ENCODE measurements at places on chromosomes 2 and 18.
A peak's percentile ranks its signal among the peaks of the same experiment; 100 is the strongest.

- DNase-seq: no peak
Measured at GRCh38 chr2:128501006-128501690, 182.5 kb upstream of the HS6ST1 start.

DNA sequence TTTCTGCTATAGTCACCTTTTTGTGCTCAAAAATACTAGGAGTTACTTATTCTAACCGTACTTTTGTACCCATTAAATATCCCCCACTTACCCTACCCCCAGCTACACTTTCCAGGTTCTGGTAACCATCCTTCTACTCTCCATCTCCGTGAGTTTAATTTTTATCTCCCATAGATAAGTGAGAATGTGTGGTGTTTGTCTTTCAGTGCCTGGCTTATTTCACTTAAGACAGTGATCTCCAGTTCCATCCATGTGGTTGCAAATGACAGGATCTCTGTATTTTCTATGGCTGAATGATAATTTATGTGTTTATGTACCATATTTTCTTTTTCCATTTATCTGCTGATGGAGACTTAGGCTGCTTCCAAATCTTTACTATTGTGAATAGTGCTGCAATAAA lies 323.3 kb downstream of the ZNF804A start:
- no peak for DNase-seq

DNA sequence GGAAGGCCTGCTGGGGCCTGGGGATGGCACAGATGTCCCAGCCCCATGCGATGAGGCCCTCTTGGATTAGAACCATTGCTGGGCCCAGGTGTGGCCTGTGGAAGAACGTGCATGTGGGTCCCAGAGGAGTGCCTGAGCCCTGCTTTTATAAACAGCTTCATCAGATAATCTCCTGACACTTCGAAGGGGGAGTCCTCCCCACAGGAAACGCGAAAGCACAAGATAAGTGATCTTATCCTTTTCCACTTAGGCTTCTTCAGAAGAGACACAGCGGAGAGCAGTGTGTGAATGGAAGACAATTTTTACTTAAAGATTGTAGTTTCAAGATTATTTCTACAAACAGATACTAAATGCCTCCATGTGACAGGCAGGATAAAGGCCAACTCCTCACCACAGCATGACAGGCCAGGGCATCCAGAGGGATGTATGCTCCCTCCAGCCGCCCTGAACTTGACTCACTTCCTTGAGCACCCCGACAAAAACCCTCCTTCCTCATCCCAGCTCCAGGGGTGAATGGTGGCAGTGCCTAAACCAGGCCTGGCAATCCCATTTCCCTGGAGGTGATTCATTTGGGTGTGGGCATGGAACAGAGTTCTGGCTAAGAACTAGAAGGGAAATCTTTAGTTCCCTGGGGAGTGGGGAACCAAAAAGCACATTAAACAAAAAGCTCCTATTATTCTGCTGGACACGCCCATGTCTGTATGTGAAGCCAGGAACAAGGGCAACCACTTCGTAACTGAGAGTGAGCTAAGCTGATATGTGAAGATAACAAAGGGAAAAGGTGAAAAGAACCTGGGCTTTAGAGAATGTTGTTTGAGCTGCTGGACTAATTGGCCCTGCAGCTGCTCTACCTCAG lies 56.2 kb upstream of the TMEM163 start:
- no peak for DNase-seq

- no peak for DNase-seq
Measured at GRCh38 chr2:98932778-98933343, 3.2 kb downstream of the CRACDL start.

DNA sequence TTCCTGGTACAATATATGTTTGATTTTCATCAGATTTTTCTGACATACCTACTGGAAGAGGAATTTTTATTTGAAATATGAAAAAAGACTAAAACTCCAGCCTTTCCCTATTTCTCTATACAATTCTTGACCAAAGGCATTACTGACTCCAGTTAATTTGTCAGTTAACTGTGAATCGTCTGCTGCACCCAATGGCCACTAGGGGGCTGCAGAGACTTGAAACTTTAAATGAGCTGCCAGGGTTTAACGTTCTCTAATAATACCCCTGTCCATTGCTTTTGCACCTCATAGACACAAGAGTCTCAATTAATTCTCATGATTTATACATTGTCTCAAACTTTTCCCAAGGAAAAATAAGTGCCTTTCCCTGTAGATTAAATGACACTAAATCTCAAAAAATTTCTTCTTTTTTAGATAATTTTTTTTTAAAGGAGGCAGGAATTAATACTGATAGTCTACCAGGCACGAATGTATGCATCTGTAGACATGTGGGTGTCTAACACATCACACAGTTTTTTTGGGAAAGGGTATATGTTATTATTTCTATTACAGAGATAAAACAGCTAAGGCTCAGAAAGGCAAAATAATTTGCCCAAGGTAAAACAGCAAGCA lies 1.8 kb upstream of the ALK start:
- peak; percentile 39 for DNase-seq

- no peak for DNase-seq
Measured at GRCh38 chr18:8802017-8802672, 96.8 kb downstream of the MTCL1 start.

- DNase-seq: no peak
Measured at GRCh38 chr2:27884601-27885000, 5.6 kb downstream of the RBKS start.

- no peak for DNase-seq
Measured at GRCh38 chr2:120635146-120635545, 100.5 kb upstream of the GLI2 start.

DNA sequence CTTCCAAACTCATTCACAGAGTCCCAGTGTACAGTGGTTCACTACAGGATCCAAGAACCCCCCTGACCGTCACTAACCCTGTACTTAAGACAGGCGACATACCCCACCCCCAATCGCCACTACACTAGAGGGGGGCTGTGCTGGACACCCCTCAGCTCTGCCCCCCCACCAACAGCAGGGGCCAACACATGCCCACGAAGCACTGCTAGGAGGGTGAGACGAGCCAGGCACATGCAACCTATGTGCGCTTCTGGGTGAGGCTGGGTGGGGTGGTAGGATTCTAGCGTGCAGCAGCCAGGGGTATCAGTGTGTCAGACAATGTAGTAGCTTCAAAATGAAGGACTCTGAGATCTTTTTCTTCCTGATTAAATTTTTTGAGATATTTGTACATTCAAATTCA lies 67.8 kb downstream of the UXS1 start:
- no peak for DNase-seq

DNA sequence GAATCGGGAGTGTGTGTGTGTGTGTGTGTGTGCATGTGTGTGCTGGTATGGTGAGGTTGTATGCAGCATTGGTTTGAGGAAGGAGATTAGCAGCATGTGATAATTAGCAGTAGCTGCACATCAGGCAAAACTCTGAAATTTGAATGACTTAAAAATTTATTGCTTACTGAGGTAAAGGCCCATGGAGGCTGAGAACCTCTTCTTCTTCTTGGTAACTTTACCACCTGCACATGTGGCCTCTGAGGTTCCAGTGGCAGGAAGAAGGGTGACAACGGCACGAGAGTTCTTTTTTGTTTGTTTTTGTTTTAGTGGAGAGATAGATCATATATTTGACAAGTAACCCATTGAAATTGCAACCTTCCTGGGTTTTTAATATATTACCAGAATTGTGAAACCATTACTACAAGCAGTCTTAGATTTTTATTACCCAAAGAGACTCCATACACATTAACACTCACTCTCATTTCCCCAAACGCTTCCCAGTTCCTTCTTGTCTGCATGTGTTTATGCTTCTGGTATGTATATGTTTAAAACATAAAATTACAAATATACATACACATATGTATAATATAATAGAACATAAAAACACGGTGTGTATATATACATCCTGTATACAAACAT lies 292.1 kb downstream of the PTGR3 start:
- DNase-seq: no peak

DNA sequence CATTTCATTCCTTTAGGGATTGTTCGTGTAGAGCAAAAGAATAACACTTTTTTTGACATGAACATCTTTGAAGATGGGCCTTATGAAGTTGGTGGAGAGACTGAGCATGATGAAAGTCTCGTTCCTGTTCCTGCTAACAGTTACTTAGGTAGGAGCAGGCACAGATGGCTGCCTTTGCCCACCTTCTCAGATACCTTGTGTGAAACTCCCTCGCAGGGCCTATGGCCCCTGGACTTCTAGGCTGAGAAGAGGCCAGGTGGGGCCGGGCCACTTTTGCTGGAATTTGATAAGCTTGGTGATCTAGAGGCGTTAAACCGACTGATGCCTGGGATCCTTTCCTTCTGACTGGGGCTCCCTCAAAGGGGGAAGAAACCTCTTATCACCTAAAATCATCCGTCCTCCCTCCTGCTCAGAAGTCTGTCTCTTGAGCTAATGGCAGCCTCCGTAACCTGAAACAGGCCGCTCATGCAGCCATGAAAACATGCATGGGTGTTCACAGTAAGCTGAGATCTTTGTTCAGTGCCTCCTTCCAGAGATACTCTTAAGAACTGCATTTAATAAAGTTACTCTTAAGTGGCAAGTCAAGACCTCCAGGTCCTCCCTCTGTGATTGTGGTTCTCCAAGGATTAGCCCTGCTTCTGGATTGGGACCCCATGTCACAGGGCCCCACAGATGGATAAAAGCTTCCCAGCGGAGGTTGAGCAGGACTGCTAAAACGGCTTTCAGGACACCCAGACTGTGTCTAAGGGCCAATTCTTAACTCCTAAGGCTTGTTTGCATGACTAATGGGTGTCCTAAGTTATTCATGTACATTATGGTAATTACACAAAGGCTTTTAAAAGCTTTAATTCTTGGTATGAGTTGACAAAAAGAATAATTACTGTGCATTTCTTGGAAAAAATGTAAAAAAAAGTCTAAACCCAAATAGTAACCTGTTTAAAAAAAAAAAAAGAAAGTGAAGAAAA lies 43.9 kb downstream of the ITGA6 start:
- no peak for DNase-seq
